ENCODE measurements at places on chromosomes 7 and 10.
A peak's percentile ranks its signal among the peaks of the same experiment; 100 is the strongest.

- DNase-seq = no peak
Observed at GRCh38 chr10:78645975-78646374, 422.8 kb upstream of the ZMIZ1 start.

DNA sequence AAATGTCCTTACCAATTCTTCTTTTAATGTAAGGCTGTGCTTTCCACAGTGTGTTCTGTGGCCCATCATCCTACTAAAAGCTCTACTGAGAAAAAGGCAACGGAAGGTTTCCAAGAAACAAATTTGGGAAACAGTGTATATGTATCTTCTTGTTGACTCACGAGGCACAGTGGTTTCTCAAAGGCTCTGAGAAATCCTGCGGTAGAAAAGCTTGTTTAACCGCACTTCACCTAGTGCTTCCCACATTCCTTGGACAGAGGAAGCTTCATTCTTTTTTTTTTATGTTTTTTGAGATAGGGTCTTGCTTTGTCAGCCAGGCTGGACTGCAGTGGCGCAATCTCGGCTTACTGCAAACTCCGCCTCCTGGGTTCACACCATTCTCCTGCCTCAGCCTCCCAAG lies 84.5 kb downstream of the TACC2 start:
- DNase-seq = no peak

DNA sequence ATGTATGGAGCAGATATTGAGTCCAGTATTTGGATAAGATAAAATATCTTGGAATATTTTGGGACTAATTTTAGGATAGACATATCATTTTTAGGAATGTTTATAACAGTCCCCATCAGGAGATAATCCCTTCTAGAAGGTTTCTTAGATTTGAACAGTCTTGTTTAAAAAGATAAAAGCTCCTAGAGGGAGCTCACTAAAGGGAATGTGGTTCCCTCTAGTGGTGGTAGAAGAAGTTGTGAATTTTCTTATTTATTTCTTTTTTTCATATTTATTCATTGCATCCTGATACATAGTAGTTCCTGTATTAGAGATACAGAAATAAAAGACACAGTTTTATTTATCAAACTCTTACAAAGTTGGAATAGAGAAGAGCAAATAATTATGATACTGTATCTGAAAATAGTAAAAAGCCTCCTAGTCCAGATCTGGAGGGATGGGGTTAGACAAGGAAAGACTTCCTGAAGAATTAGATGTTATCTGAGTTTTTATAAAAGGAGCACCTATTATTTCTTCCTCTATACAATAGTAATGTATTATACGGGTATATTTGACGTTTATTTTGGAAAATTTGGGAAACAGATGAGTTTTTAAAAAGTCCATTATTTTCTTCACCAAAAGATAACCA lies 24.5 kb upstream of the KLF14 start:
- DNase-seq = peak; percentile 69

DNA sequence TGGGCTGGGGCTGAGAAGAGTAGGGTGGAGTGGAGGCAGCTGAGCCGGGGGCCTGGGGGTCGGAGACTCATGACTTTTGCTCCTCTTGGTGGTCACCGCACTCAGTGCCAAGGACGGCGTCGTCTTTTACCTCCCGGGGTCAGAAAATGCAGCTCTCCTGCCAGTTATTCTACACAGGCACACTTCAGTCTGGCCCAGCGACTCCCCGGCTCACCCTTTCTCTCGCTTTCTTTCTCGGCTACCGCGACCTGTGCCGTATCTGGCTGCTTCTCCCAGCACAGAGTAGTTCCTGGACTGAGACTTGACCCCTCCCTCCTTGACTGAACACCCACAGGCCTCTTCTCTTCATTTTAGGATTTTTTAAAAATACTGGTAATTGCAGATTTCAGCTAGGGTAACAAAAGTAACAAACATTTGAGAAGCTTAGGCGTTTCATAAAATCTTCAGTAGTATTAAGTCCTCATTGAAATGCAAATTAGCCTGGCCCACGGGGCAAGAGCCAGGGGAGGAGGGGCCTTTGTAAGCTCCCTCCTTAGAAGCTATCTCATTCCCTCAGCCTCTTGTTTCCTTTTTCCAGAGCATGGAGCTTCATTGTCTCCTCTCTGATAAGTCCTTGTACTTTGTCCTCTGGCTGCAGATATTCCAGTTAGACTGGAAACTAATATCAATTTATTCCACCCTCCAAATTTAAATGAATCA lies 1.1 kb upstream of the PRLHR start:
- no peak for DNase-seq

- DNase-seq = no peak
Observed at GRCh38 chr10:101649525-101650085, 45.4 kb downstream of the FBXW4 start.

GRCh38 chr10:3877211-3878000 lies 92.4 kb upstream of the KLF6 start:
- DNase-seq = no peak

DNA sequence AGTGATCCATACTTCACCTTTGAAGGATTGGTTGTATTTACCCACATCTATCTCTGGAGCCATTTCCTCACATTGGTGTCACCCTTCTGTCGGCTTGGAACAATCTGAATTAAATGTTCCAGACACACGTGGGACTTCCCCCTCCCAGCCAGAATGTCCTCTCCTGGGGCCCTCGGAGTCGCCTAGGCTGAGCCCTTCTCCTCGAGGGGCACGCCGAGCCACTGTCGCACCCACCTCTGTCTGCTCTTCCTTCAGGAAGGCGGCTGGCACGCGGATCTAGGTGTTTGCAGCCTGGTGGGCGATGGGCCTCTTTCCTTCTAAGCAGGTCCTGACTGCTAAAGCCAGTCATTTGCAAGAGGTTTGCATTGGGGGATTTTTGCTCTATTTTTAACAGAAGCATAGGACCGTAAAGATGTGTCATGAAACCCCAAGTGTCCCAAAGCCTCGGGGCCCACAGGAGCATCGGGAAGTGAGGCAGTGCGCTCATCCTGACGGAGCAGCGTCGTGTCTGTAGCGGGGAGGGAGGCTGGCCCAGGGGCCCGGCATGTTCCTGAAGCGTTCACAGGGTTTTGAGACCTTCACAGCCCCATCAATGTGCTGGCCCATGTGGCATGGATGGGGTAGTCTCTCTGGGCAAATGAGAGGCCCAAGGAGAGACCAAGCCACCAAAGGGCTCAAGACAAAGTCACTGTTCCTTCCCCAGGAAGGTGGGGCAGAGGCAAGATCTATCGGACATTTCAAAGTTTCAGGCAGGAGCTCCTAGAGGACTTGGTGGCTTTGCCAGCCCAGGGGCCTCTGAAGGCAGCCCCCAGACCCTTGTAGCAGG lies 86.7 kb downstream of the RGS10 start:
- no peak for DNase-seq

DNA sequence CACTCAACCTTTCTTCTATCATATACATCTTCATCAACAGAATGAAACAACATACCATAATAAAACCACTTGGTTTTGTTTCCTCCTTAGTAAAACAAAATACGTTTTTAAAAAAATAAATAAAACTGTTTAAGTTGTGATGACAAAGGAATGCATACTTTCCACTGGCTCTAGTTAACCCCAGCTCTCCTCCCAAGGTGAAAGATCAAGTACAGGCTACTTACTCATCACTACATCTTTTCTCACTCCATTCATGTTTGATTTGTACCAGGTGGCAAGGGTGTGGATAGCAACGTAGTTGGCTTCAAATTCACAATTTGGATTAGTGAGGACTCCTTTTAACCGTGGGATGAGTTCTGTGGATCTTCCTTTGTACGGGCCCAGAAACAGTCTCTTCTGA lies 14.7 kb downstream of the OGA start:
- DNase-seq = no peak

- no peak for DNase-seq
Observed at GRCh38 chr7:1810961-1811849, 141.1 kb downstream of the ELFN1 start.

DNA sequence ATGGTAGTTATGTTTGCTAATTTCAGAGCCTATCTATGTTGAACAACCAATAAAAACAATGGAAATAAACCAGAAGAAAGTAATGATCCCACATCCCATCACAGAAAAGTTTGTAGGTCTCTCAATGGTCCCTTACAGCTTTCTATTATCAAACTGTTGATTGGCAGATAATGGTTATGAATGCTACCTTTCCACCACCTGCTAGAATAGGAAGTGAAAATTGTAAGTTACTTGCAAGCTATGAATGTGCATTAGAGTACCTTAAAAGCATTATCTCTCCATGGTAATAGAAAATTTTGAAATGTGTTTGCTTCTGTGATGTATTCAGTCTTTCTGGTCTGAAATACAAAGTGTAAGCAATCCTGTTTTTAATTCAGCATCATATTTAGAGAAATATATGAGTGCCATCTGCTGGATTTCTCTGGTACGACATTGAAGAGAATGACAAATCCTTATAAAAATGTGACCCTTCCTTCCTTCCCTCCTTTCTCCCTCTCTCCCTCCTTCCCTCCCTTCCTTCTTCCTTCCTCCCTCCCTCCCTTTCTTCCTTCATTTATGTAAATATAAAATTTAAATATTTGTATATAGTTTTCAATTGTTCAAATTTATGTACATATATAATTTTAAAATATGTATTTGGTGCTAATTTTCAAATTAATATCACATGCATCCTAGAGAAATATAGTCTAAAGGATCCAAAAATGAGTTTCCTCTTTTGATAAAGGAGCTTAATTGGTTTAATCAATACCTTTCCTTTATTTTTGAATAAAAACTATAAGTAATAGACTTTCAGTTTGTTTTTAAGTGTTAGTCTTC lies 41.4 kb upstream of the PNLIPRP3 start:
- peak; percentile 41 for DNase-seq

DNA sequence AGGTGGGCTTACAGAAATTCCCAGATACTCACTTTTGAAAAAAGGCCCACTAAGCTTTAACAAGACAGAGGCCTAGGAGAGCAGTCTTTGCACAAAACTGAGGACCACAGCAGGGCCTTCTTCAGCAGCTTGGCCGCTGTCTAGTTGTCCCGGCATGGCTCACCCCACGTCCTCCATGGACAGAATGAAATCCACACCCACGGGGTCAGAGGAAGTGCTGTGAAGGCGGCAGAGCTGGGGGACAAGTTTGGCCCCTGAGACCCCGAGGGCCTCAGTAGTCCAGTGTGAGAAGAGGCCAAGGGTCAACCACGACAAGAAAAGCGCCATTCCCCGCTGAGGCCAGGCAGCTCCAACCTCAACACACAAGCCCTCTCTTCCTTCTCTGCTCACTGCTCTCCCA lies 78.9 kb downstream of the ZRANB1 start:
- DNase-seq = no peak

Data from NCI-H1105 treated with DMSO at 0.1 percent for 48 hours (cell line).